ENCODE measurements at places on chromosomes 1 and 21.

GRCh38 chr1:201016211-201016651, 7.3 kb downstream of the KIF21B start:
- DNase-seq: no peak

GRCh38 chr1:29657816-29658215, 421.5 kb downstream of the PTPRU start:
- no peak for DNase-seq

DNA sequence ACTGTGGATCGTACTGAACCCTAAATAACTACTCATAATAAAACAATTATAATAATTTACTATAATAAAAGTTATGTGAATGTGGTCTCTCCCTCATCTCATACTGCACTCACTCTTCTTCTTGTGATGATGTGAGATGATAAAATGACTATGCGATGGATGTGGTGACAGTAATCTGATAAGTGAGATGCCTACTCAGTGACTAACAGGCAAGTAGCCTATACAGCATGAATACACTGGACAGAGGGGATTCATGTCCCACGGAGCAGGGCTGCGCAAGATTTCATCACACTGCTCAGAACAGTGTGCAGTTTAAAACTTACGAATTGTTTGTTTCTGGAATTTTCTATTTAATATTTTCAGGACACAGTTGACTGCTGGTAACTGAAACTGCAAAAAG, 304.0 kb downstream of the DUSP10 start:
- peak; percentile 67 for DNase-seq

- DNase-seq: no peak
These were observed 9.7 kb upstream of the GPR61 start for GRCh38 chr1:109529881-109530456.

- DNase-seq: no peak
These were observed 1.7 kb upstream of the GFI1 start for GRCh38 chr1:92488416-92488815.

GRCh38 chr1:38735651-38736161, 123.9 kb downstream of the RRAGC start:
- DNase-seq: peak; percentile 86

DNA sequence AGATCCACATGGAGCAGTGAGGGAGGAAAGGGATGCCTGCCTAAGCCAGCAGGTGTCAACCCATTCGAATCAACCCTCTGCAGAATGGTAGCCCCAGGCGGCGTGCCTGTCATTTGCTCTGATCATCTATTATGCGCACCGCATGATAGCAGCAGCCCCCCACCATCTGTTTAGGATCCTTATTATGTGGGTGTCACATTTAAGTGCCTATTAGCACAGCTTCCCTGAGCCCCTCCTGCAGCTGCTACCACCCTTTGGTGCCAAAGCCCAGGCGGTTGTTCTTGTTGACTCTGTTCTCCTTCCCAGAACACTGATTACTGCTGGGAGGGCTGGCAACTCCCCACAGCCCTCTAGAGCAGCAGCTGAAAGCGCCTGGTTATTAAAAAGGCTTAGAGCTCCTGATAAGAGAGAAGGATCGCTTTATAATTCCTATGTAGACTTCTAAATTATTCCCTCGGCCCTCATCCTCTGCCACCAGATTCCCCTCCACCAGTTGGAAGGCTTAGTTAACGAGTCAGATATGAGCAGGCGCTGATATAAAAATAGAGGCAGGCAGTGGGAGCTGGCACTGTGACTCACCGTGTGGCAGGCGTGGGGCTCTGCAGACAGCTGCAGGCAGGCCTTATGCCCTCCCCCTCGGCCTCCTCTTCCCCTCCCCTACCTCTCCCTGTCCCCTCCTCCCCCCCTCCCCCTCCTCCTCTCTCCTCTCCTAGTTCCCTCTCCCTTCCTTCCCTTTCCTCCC, 23.0 kb downstream of the ACTA1 start:
- DNase-seq: peak; percentile 39
